ENCODE measurements at places on chromosomes 2 and 18.

DNA sequence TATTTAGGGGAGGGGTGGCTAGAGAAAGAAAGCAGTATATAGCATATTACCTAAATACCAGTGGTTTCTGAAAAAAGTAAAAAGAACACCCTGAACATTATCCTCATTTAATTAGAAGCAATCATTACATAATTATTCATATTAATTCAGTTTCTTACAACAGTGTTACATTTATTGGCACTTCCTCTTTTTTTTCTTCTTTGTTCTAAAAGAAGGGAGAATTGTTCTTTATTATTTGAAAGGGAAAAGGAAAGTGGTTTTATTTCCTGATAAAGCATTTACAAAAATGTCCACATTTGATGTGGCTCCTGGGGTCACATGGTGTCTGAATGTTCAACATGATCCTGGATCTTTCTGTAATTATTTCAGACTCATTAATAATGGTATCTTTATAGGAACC is 254.9 kb upstream of the ZEB2 start:
- no peak for DNase-seq

- DNase-seq: no peak
Observed at GRCh38 chr18:11482271-11482670, 127.1 kb upstream of the SLC35G4 start.

- DNase-seq: no peak
Observed at GRCh38 chr2:85861180-85861579, 27.6 kb downstream of the ST3GAL5 start.

- no peak for DNase-seq
Observed at GRCh38 chr2:146762786-146763185, 1082.0 kb upstream of the ACVR2A start.

- no peak for DNase-seq
Observed at GRCh38 chr2:62871506-62871905, 166.0 kb downstream of the EHBP1 start.

- no peak for DNase-seq
Observed at GRCh38 chr2:64990876-64991275, 1.7 kb downstream of the SLC1A4 start.

DNA sequence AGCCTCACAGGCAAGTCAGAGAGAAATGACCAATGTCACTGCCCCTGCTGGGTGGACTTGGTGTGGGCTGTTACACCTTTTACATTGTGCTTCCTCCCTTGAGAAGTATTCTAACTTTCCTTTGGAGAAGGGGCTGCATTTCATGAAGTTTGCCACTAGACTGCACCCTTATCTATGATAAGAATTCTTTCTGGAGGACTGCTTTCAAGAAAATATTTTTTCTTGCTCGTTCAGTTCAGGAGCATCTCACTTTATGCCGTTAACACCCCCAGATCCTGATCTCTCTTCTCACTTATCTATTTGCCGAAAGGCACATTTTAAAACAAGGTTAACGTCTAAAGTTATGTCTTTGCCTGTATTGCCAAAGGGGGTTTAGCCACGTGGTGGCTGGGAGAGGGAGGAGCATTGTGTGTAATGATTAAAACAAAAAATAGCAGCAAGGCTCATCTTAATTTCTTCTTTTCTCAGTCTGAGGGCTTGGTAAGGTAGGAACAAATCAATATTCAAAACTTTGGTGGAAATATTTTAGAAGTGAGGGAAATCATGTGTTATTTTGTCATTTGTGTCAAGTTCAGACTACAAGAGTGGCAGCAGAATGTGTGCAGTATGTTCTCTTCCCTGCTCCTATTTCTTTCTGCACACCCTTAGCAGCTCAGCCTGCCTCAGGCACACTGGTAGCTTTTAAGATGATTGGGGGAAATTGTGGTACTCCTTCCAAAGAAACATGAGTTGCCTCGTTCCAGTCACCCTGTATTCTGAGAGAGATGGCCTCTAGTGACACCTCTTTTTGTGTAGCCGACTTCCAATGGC is 1.6 kb upstream of the IGFBP5 start:
- DNase-seq: no peak

DNA sequence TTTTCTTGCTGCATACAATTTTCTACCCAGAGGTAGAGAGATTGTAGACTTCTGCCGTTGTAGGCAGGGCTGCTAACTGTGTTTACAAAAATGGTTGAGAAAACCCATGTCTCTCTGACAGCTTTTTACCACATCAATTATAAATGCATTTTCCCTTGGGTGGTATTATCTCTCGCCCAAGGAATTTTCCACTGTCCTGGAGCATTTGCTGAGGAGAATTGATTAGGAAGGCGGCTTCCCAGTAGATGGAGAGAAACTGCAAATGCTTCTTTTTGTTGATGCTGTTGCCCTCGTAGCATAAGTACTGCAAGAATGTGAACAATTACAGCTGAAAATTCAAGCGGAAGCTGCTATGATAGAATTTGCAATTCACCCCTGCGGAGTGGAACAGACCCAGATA is 1007.7 kb upstream of the KLHL29 start:
- no peak for DNase-seq

- no peak for DNase-seq
Observed at GRCh38 chr18:76658627-76659026, 163.6 kb upstream of the ZNF516 start.

DNA sequence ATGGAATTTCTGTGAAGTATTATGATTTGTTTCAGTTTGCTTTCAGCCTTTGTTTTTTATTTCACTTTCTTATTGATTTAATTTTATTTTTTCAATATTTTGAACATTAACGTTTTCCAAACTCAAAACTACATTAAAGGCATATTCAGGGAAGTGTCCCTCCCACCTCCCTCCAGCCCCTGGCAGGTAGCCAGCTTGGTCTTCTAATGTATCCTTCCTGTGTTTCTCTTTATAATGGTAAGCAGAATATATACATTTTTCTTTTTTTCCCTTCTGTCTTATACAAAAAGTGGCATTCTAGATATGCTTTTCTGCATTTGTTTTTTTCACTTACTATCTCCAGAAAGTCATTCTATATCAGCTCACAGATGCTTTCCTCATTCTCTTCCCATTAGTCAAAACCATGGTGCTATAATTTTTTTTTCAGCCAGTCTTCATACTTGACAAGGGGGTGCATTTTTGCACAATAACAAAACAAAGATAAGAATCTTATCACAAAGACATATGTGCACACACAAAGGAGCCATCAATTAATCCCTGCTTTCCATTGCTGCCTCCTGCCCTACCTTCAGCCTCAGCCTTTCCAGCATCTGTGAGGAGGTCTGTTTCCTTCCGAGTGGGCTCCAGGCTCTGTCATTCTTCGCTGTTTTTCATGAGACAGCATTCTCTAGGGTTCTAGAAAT is 33.7 kb upstream of the TMEM177 start:
- DNase-seq: no peak

DNA sequence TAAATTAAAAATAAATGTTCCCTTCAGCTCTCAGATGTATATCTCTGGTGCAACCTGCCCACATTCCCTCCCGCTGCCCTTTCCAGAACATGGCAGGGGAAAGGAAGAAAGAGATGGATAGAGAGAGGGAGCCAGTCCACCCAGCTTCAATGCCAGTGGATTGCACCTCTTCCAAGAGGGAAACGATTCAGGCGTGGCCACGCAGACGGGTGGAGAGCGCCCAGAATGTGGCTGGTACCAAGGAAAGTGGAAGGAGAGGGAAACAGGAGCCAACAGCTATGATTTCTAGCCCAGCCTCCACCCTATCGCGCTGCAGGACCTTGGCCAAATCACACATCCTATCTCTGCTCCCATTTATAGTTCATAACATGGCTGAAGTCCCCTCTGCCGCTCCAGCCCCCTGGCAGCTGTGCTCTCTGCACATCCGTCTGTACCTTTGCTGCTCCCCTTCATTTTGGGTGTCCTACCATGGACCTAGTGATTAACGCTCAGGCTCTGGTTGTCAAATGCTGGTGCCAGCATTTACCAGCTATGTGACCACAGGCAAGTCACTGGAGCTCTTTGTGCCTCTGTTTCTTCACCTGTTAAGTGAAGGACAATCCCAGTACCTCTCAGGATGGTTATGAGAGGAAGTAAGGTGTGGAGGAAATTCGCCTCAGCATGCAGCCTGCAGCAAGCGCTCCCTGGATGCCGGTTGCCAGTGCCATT is 66.5 kb downstream of the SFXN5 start:
- DNase-seq: no peak

GRCh38 chr2:190177249-190178040 is 114.9 kb upstream of the MSTN start:
- DNase-seq: no peak

- no peak for DNase-seq
Observed at GRCh38 chr2:163878718-163879117, 142.9 kb upstream of the FIGN start.

DNA sequence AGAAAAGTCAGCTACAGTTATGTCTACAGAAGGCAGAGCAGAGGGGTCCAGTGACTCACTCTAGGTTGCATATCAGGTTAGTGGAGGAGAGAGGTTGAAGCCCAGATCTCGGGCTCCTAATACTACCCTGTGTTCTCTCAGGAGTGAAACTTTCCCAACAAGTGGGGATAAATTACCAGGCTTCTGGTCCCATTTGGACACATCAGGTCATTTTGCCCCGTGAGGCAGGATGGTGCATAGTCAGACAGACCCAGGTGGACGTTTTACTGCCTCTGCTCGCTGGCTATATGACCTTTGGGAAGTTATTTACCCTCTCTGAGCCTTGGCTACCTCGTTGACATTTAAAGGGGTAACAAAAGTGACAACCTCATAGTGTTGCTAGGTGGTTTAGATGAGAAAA is 128.0 kb upstream of the REV1 start:
- no peak for DNase-seq

DNA sequence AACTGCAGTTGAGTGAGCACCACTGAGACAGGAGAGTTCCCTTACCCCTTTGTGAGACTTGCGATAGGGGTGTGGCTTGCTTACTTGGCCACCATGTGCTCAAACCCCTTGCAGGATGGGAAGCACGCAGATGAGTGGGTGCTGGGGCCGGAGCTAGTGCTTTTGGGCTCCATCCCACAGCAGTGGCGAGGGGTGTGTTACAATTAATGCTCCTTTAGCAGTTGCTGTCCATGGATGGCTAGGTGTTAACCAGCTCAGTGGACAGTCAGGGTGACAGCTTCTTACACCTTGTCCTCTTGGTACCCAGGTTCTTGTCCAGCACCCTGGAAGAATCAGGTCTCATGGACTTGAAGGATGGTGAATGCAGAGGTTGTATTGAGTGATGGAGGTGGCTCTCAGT is 103.9 kb downstream of the SH3RF3 start:
- no peak for DNase-seq

- DNase-seq: no peak
Observed at GRCh38 chr18:79872527-79873444, 75.0 kb downstream of the KCNG2 start.
